ENCODE measurements at places on chromosomes 7 and 10. TPM values are rescaled to one million over a fixed set of nuclear protein-coding genes. Genes with fewer than 3 reads are reported as not detected.

OPN1SW gene
- not detected for total RNA-seq

DNA sequence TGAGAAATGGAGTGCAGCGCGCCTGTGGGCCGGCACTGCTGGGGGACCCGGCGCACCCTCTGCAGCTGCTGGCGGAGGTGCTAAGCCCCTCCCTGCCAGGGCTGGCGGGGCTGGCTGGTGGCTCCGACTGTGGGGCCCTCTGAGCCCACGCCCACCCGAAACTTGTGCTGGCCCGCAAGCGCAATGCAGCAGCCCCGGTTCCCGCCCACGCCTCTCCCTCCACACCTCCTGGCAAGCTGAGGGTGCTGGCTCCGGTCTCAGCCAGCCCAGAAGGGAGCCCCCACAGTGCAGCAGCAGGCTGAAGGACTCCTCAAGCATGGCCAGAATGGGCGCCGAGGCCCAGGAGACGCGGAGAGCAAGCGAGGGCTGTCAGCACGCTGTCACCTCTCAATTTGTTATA lies 1063.0 kb upstream of the AUTS2 start:
- H3K27me3 ChIP-seq, result no peaks in the 10 kb centered on the region
- H3K4me1 ChIP-seq, result no peaks in the 10 kb centered on the region
- no peaks in the 10 kb centered on the region for H3K36me3 ChIP-seq
- no peak overlapping the region for H3K4me3 ChIP-seq
- DNase-seq, result no peak
- no peak overlapping the region for H3K27ac ChIP-seq

DNA sequence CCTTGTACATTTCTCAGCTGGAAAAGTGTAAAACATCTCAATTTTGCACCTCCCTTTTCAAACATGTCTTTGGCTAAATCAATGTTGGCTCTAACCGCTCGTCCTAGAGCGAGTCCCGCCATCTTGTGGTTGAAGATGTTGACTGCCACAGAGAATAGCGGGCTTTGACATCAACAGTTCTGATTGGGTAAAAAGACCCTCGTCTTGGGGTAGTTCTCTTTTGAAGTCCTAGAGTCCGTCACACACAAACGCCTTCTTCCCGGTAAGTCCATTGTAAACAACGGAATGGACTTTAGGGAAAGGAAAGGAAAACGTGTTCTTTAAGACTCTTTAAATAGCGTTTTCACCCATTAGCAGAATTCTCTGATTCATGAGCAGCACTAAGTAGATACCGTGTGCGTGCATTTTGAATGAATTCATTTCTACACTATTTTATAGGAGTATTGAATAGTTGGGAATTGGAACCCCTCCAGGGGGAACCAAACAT lies 452 bp upstream of the RPP30 start:
- DNase-seq, result peak; percentile 57
- 0 out of 2 replicates have a peak overlapping the region, but pooled peaks have one; percentile 3 for H3K27ac ChIP-seq
- peaks cover 13% of the 10 kb centered on the region for H3K36me3 ChIP-seq
- H3K27me3 ChIP-seq, result no peaks in the 10 kb centered on the region
- peak overlapping the region; percentile 98 for H3K4me3 ChIP-seq

DNA sequence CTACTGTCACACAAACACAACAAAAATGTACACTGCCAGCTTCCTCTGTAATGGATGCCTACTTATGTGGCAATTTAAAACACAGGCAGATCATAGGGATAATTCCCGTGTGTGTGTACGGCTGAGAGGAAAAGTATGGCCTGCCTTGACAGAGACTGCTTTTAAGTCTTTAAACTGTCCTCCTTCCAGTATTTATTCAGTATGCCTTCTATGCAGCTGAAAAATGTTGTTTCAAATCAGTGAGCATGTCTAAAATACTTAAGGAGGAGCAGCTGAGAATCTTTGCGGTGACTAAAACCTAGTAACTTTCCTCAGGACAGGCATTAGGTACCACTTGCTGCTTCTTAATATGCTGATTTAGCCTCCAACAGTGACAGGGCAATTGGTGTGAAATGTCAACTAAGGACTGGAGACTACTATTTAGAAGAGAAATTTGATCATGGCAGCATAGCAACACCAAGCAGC lies 126.3 kb downstream of the CACNA2D1 start:
- H3K36me3 ChIP-seq, result no peaks in the 10 kb centered on the region
- 0 out of 2 replicates have a peak, but pooled peaks cover 3% of the 10 kb centered on the region for H3K4me1 ChIP-seq
- no peaks in the 10 kb centered on the region for H3K27me3 ChIP-seq
- DNase-seq, result no peak

GRCh38 chr7:69564454-69565417 lies 33.5 kb upstream of the AUTS2 start:
- no peak overlapping the region for H3K4me3 ChIP-seq
- no peaks in the 10 kb centered on the region for H3K4me1 ChIP-seq
- no peak overlapping the region for H3K27ac ChIP-seq
- no peak for DNase-seq
- H3K27me3 ChIP-seq, result no peaks in the 10 kb centered on the region

NEUROD6 gene
- not detected for total RNA-seq

DNA sequence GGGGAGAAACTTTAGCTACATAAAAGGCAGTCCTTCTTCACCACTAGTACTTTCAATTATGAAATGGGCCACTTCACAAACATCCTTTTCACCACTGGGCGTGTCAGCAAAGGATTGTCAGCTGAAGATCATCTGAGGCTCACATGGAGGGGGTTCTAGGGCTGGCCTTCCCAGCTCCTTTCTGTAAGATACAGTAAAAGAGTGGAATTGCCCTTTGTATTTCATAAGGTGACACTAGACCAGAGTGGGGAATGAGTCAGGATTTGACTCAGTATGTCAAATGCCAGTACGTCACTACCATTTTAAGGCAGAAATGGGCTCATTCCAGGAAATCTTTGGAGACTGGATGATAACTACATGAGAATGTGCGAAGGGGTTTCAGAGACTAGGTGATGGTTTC lies 21.2 kb upstream of the BLOC1S2 start:
- H3K27me3 ChIP-seq, result no peaks in the 10 kb centered on the region
- H3K27ac ChIP-seq, result no peak overlapping the region
- no peaks in the 10 kb centered on the region for H3K4me1 ChIP-seq
- no peaks in the 10 kb centered on the region for H3K36me3 ChIP-seq

- H3K27me3 ChIP-seq, result no peaks in the 10 kb centered on the region
- no peak for DNase-seq
- no peaks in the 10 kb centered on the region for H3K36me3 ChIP-seq
- no peak overlapping the region for H3K27ac ChIP-seq
Observed at GRCh38 chr10:51318399-51319172, 244.3 kb downstream of the PRKG1 start.

DNA sequence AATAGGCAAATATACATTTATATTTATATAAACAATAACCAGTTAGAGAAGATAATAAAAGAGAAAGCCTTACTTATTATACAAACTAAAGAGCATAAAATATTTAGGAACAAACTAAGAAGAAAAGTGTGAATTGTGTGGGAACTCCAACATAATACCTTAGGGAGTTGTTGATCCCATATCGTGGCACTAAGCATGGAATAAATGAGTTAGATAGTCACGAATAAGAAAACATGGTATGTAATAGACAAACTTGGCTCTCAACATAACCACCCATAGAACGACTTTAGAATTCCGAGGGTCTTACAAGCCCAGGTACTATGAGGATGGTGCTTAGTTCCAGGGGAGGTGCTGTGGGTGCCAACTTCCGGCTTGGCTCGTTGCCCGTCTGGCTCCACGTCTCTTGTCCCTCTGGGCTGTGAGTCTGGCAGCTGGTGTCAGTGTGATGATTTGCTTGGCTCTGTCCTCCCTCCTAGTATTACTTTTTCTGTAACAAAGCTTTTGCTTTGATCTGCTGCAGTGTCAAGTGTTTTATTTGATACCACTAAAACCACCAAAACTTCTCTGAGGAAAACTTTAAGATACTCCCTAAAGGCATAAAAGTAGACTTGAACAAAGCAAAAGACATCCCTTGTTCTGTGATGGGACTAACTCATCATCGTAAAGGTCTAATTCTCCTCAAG lies 9.5 kb upstream of the RBM20 start:
- H3K27ac ChIP-seq, result no peak overlapping the region
- H3K36me3 ChIP-seq, result no peaks in the 10 kb centered on the region
- peaks cover 9% of the 10 kb centered on the region for H3K4me1 ChIP-seq
- DNase-seq, result no peak

MPP7 gene
- total RNA-seq, result 9.8 TPM

DNA sequence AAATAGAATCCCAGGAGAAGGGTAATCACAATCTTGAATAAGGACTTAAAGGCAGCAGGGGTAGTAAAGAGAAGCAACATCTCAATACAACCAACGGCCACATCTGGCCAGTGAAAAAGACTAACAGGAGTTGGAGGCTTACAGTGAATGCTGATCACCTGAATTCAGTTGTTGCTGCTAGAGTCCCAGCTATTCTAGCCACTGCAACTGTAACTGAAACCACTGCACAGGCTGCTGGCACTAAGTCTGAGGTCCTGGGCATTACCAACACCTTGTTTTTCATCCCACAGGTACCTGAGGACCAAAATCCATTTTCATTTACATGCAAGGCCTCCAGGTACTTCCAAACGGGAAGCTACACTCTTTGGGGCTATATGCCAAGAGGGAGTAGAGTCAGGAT lies 44.4 kb downstream of the TPK1 start:
- no peak for DNase-seq
- no peak overlapping the region for H3K27ac ChIP-seq
- H3K27me3 ChIP-seq, result no peaks in the 10 kb centered on the region

DNA sequence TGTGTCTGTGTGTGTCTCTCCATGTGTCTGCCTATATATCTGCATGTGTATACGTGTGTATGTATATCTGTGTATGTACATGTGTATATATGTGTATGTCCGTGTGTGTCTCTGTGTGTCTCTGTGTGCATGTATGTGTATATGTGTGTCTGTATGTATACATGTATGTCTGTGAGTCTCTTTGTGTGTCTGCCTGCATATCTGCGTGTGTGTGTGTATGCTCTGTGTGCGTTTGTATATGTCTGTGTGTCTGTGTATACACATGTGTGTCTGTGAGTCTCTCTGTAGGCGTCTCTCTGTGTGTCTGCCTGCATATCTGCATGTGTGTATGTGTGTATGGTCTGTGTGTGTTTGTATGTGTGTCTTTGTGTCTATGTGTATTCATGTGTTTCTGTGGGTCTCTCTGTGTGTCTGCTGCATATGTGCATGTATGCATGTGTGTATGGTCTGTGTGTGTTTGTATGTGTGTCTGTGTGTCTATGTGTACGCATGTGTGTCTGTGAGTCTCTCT lies 23.7 kb upstream of the KLF6 start:
- DNase-seq, result no peak
- H3K27ac ChIP-seq, result no peak overlapping the region
- H3K4me3 ChIP-seq, result no peak overlapping the region
- H3K27me3 ChIP-seq, result no peaks in the 10 kb centered on the region
- H3K36me3 ChIP-seq, result no peaks in the 10 kb centered on the region

DNA sequence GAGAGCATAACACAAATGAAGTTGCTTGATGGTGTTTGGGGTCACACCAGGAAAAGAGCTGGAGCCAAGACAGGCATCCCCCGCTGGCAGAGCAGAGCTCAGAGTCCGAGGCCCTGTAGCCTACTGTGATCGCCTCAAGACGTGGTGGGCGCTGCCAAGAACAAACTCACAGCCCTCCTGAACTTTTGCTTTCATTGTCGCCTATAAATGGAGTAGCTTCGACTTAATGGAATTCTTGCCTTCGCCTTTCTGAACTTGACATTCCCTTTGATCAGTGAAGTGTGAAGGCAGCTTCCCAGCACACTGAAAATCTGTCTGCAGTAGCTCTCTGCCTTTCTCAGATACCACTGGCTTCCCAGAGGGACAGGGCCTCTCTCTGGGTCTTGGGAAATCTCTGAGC lies 21.3 kb downstream of the CPXM2 start:
- no peaks in the 10 kb centered on the region for H3K27me3 ChIP-seq
- no peaks in the 10 kb centered on the region for H3K4me1 ChIP-seq
- H3K4me3 ChIP-seq, result no peak overlapping the region
- no peaks in the 10 kb centered on the region for H3K36me3 ChIP-seq

STOX1 gene
- total RNA-seq, result 2.5 TPM

LIPF gene
- not detected for total RNA-seq

DNA sequence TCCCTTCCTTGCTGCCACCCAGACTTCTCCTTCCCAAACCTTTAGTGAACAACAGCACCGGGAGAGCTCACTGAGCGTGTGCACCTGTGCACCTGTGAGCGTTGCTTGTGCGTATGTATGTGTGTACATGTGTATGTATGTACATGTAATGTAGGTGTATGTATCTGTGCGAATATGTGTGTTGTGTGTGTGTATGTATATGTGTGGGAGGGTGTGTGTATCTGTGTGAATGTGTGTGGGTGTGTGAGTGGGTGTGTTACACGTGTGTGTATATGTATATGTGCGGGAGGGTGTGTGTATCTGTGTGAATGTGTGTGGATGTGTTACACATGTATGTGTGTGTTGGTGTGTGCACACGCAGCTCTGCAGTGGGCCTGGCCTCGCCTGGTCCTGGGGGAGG lies 44.5 kb upstream of the DNAJB6 start:
- no peaks in the 10 kb centered on the region for H3K27me3 ChIP-seq
- H3K4me1 ChIP-seq, result no peaks in the 10 kb centered on the region
- DNase-seq, result no peak
- H3K4me3 ChIP-seq, result no peak overlapping the region
- H3K36me3 ChIP-seq, result no peaks in the 10 kb centered on the region
- no peak overlapping the region for H3K27ac ChIP-seq

LIPK gene
- total RNA-seq, result not detected

DNA sequence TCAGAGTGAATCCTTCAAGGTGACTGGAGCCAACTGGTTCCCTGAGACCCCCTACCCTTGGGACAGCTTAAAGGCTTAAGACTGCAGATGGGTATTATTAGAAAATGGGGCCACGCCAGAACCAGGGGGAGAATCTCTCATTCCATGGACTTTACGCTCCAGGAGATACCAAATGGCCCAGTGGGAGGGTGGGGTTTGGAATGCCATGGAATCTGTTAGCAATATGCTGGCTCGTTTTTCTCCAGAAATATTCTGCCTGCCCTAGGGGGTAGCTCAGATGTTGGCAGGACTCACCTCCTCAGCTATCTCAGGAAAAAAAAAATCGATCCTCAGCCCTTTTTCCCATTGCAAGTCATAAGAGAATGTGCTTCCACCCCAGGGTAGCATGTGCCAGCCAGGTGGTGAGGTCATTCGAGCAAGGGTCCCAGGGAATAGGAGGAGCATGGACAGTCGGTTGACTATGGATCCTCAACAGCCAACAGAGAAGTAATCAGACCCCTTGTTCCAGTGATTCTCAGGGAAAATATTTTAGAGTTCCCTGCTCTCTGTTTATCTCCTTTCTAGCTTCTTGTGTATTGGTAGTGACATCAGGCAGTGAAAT lies 22.9 kb downstream of the SVIL start:
- H3K4me1 ChIP-seq, result no peaks in the 10 kb centered on the region
- no peaks in the 10 kb centered on the region for H3K36me3 ChIP-seq
- no peak for DNase-seq
- H3K27me3 ChIP-seq, result no peaks in the 10 kb centered on the region

DNA sequence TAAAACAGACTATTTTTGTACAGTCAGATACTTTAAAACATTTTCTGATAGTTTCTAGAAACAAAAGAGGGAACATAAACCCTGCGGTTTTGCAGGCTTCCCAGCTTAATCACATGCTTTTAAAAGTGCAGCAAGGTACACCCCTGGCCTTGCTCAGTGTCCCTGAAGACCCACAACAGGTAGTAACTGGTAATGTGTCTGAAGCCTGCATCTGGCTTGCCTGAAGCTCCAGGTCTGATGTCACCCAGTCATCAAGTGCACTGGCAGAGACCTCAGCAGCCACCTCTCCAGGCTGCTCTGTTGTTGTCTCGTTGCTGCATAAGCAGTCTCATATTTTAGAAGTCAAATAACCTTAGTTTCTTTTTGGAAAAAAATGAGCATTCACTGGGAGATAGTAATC lies 376.1 kb upstream of the MTPN start:
- H3K4me3 ChIP-seq, result no peak overlapping the region
- no peaks in the 10 kb centered on the region for H3K36me3 ChIP-seq
- no peak overlapping the region for H3K27ac ChIP-seq
- no peaks in the 10 kb centered on the region for H3K4me1 ChIP-seq
- H3K27me3 ChIP-seq, result no peaks in the 10 kb centered on the region

Data from H1 (cell line).